ENCODE measurements at places on chromosomes 4 and X.
A peak's percentile ranks its signal among the peaks of the same experiment; 100 is the strongest.

DNA sequence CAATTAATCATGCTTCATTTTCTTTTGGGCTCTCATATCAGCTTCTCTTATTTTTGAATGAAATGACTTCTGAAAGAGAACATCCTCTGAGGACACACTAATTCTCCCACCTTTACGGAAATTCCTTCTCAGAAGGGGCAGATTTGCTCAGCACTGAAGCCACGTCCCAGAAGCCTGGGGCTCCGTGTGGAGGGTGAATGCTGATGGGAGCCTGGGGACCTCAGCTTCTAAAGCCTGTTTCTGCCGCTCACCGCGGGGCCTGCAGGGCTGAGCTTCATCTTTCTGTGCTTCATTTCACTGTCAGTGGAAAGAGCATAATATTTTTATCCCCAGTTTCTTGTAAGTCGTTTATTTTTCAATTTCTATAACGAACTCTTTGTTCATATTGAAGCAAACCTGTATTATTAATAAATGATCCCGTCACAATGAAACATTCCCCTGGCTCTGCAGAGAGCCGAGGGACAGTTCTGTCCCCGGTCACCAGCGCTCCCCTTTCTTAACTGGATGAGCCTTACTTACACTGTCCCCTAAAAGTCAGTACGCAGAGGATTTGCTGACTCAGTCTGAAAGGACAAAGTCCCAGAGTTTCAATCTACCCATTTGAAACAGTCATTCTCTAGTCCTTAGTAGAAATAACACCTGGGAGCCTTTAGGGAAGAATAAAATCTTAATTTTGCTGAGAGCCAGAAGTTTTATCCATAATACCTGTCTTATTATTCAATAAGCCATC, 364.6 kb upstream of the FAT1 start:
- DNase-seq: no peak

GRCh38 chr4:43411226-43411625, 518.7 kb downstream of the GRXCR1 start:
- DNase-seq: no peak

- no peak for DNase-seq
Measured at GRCh38 chr4:117560329-117560728, 474.0 kb upstream of the NDST3 start.

DNA sequence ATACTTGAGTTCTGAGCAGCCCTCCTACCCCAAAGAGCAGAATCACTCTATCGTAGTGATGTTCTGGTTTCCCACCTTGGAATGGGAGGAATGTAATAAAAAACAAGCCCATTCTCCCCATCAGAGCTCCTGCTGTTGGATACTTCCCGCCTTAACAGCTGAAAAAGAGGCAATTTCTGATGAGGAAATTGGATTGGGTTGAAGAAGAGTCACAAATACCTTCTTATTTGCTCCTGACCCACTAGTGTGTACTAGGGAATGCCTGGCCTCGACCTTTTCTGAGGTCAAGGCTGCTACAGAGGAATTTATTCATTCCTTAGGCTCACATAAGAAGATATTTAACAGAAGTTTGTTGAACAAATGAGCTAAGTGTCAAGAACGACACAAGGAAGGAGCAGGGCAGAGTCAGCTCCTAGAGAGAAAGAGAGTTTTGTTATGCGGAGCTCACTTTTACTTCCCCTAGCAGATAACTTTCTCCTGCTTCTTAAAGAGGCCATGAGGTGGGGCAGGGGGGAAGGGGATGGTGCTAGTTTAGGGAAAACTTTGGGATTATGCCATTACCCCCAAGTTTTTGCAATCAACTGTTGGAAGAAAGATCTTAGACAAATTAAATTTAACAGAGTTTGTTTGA, 273.8 kb upstream of the CLNK start:
- DNase-seq: no peak

DNA sequence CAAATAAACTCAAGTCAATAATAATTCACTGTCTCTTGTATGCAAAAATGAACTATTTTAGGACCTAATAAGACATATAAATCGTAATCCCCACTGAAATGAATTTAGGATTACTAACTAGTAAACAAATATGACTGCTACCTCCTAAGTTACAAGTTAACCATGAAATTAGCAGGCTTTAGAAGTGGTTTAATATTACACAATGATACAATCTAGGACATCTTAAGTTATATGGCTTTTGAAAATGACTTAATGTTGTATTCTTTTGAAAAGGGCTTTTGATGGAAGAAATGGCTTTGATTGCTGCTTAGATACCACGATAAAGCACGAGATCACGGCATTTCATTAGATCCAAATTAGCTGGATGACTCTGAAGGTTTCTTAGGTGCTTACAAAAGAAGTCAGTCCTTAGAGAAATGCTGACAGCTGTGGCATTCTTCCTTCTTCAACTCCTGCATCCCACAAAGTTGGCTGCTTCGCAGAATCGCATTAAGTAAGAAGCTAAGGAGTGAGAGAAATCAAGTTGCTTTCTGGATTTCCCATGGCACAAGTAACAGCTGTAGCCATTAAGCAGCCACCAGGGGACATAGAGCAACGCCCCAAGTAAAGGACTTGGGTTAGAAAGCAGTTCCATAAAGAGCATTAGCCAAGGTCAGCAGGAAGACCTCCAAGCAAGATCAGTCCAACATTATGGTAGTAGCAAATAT, 6.9 kb downstream of the SLC10A7 start:
- DNase-seq: no peak

DNA sequence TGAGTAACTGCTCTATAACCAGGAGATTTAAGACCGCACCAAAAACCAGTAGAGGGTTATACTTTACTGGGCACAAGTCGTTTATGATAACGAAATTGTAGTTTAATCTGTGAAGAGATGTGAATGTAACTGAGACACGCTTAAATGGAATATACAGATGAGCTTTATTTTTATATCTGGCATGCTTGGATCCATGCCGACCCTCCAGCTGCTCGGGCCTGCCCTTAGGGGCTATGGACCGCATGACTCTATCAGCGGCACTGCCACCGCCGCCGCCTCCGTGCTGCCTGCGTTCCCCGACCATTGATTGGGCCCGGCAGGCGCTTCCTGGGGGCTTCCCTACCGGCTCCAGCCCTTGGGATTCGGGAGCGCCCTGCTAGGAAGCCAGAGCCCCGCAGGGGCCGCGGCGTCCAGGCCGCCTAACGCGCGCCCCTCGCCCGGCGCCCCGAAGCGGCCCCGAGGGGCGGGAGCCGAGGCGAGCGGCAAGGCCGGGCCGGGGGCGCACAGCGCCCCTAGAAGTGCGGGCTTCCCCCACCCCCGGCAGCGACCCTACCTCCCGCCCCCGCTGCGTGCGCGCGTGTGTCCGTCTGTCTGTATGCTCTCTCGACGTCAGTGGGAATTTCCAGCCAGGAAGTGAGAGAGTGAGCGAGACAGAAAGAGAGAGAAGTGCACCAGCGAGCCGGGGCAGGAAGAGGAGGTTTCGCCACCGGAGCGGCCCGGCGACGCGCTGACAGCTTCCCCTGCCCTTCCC, at the start of gene NFKB1:
Gene NFKB1 (plus strand): TSS at position 664 of the 751 bp plus-strand sequence. CDS start 24,160 bp downstream, outside the sequence.
- peak; percentile 29 for DNase-seq

GRCh38 chr4:114780205-114780604, 181.6 kb downstream of the UGT8 start:
- no peak for DNase-seq

- no peak for DNase-seq
Measured at GRCh38 chr4:41318839-41319530, 62.3 kb downstream of the UCHL1 start.

DNA sequence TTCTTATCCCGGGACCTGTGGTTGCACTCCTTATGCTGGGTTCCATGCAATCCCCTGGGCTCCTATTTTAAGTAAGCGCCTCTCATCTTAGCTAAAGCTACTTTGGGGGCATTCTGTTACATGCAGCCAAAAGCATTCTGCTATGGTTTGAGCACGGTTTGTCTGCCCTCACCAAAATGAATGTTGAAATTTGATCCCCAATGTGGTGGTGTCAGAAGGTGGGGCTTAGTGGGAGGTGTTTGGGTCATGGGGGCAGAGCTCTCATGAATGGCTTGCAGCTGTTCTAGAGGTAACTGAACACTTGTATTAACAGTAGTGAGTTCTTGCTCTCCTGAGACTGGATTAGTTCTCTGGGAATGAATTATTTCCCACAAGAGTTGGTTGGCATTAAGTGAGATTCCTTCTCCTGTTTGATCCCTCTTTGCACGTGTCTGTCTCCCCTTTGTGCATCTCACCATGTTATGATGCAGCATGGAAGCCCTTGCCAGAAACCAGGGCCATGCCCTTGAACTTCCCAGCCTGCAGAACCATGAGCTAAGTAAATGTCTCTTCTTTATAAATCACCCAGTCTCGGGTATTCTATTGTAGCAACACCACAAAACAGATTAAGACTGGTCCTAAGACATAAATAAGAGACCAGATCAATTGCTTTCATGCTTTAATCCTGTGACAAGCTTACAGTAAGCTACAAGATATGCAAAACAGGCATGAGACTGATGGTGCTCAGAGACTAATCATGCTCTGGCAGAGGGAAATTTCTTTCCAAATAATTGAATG, 141.8 kb downstream of the TSPAN5 start:
- DNase-seq: no peak

- DNase-seq: no peak
Measured at GRCh38 chrX:112851161-112851779, 10.6 kb upstream of the AMOT start.

DNA sequence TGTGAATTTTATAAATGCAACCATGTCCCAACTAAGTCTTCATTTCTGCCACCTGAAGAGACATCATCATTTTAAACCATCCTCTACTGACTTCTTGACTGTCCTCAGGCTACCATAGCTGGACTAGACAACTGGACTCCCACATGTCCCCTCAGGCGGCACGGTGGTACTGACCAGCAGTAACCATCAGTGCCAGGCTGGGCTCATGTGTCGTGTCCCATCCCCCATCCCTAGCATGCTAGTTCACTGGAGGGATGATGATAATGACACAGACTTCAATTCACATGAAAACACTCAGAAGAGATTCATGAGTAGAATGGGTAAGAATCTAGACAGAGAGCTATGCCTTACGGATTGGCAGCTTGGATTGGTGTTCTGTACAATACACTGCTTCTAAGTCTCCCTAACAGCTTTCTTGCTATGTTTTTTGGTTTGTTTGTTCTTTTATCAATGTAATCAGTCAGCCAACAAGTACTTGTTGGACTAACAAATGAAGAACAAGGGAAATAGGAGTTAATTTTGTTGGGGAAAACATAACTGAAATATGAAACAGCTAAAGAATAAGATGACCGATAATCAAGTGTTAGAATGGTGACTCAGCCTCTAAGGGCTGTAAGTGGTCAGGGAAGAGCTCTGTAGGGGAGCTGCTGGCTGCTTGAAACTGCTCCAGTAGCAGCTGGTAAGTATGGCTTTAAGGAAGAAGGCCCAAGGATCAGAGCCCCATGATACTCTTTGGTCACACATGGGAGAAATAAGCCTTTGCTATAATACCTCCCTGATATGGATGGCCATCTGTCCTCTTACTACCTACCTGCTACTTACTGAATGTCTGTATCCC, 10.3 kb downstream of the ZDHHC9 start:
- no peak for DNase-seq

GRCh38 chr4:13543839-13544605, at the start of gene NKX3-2:
Gene NKX3-2, minus strand, starts transcription at chr4:13544508. Its CDS starts 94 bp downstream, at chr4:13544414.
- DNase-seq: no peak

GRCh38 chr4:81137446-81137845, 77.6 kb downstream of the PRKG2 start:
- DNase-seq: no peak

GRCh38 chr4:176789955-176790354, 2.8 kb downstream of the VEGFC start:
- no peak for DNase-seq

GRCh38 chrX:63526863-63527262, 175.7 kb upstream of the SPIN4 start:
- no peak for DNase-seq

- no peak for DNase-seq
Measured at GRCh38 chr4:163967263-163967662, 472.8 kb downstream of the TMA16 start.

DNA sequence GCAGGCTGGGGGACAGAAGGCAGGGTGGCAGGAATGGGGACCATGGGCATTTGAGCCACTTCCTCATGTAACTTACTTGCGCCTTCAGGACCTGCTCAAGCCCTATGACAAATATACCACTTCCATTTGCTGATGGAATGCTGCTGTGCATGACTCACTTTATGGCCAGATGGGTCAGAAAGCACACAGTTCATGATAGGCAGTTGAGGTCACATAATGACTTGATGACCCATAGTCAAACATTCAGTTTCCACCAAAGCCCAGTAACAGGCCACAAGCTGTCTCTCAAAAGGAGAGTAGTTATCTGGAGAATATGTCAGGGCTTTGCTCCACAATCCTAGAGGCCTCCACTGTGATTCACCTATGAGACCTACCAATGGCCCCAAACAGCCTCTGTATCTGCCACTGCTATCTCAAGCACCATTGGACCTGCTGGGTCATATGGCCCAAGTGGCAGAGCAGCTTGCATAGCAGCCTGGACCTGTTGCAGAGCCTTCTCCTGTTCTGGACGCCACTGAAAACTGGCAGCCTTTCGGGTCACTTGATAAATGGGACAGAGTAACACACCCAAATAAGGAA, 5.3 kb upstream of the PAPSS1 start:
- no peak for DNase-seq

GRCh38 chrX:68874076-68874475, 45.3 kb downstream of the EFNB1 start:
- no peak for DNase-seq

DNA sequence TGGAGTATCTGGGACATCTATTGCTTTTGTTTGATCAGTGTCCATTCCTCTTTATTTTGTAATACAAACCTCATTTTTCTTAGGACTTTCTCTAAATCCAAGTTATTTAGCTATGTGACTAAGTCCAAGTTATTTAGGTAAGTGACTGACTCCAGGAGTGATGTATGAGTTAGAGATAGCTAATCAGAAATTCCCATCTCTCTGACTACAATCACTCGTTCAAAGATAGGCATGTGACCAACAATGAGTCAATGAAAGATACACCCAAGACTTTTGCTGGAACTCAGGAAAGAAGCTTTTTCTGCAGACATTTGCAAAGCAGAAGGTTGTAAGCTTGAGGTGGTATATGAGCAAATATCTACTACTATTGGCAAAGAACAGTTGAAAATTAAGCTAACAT, 72.5 kb upstream of the KCNIP4 start:
- no peak for DNase-seq

GRCh38 chr4:7183161-7183560, 9.2 kb upstream of the SORCS2 start:
- DNase-seq: no peak

- no peak for DNase-seq
Measured at GRCh38 chr4:78902298-78902697, 36.9 kb downstream of the PAQR3 start.

DNA sequence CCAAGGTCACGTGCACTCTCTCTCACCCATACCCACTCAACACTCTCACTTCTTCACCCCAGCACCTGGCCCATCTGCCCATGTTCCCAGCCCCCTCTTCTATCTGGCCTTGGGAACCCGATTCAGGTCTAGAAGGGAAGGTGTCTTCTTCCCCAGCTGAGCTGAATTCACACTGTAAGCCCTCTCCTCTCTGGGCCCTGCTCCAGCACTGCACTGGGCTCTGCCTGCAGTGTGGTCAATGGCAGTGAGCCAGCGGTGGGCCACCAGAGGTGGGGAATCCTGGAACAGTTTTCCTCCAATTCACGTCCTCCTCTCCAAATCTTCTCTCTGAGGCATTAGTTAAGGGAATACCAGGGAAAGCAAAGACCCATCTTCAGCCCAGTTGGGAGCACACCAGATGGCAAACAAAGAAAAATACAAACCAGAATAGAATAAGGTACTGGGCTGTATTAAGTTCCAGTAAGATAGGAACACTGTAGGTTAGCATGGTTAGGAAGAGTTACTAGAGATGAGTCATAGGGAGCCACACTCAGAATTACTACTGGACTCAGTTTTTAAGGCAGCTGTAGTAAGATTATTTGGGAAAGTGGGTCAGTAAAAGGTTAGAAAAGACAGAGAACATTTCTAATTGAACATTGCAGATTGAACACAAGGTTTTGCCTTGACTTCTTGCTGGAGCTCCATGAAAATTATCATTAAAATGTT, 5.0 kb downstream of the AWAT2 start:
- no peak for DNase-seq

All from CMK (cell line).